ENCODE measurements at places on chromosomes 4 and X.

- DNase-seq: no peak
Measured at GRCh38 chr4:102036619-102037376, 246.3 kb downstream of the BANK1 start.

DNA sequence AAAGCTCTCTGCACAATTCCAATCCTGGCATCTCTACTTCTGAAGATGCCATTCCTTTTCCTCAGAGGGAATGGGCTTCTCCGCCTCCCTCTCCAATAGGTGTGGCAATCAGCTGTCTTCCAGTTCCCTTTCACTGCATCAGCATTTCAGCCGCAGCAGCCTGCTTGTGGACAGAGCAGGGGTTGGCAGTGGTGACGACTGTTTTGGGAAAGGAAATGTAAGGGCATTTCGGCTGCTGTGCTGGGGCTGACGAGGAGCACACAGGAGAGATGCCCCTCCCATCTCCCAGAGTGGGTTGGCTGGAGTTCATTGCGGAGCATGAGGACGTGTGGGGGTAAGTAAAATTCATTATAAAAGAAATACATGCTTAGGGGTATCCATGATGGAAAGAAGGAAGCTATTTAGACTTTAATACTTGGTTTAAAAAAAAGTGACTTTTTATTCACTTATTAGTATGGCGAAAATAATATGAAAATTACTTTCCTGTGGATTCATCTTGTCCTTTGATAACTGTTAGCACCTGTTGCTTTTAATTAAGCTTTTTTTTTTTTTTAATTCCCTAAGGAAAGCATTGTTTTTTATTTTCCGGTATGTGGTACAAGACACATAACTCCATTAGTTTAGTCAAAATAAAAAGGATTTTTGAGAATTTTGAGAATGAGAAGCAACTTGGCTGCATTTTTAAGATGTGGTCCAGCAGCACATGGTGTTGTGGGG, at the start of gene LIMCH1:
Gene LIMCH1, plus strand, starts transcription at position 141 of the 717 bp plus-strand sequence. CDS start 67,839 bp downstream, outside the sequence.
- DNase-seq: no peak

GRCh38 chr4:99563310-99564186, at the start of gene TRMT10A:
TSS of gene TRMT10A (minus strand) at chr4:99564039. CDS start at chr4:99559338, 4,701 bp downstream.
- DNase-seq: peak; percentile 87

GRCh38 chr4:174999407-174999806, 81.2 kb downstream of the ADAM29 start:
- DNase-seq: no peak

- DNase-seq: no peak
Measured at GRCh38 chr4:5967783-5968182, 50.4 kb downstream of the C4orf50 start.

DNA sequence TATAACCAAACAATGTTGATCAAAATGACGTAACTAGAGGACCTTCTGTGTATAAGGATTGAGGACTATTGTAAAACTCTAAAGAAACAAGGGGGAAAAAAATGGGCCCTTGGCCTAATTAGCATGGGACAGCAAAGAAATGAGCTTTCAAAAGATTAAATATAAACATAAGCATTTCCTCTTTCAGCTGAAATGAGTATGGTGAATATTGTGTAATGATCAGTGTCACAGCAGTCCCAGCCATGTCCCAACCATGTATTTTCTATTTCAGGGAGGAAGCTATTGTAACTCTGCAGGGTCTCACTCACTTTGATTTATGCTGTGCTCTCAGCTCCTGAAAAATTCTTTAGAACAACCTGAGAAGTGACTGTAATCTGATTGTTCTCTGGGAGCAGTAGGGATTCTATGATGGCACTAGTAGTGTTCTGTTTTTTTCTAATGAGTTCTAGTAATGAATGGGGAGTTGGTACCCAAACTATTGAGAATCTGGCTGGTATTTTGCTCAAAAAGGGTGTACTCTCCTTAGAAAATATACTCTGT, 25.8 kb downstream of the ANXA10 start:
- DNase-seq: no peak

GRCh38 chr4:86184216-86184900, 175.5 kb downstream of the MAPK10 start:
- no peak for DNase-seq

GRCh38 chr4:81060587-81061343, 30.3 kb downstream of the BMP3 start:
- DNase-seq: no peak

DNA sequence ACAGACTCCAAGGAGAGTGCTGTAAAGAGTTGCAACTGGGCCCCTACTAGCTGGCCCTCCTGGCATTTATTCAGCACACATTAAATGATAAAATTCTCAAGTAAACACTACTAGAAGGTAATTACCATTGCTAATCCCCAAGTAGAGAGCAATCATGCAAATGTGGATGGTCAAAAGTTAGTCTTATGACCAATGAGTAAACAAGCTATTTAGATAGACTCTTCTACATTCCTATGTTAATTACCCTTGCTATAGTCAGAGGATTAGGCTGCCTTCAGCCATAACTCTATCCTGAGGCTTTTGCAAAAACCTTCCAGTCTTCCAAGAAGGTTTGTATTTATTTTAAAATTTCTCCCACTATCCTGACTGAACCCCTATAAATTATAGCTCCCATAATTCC, 28.3 kb upstream of the HPGD start:
- DNase-seq: peak; percentile 6

GRCh38 chrX:49075347-49075746, 1.5 kb upstream of the PRAF2 start:
- DNase-seq: no peak

DNA sequence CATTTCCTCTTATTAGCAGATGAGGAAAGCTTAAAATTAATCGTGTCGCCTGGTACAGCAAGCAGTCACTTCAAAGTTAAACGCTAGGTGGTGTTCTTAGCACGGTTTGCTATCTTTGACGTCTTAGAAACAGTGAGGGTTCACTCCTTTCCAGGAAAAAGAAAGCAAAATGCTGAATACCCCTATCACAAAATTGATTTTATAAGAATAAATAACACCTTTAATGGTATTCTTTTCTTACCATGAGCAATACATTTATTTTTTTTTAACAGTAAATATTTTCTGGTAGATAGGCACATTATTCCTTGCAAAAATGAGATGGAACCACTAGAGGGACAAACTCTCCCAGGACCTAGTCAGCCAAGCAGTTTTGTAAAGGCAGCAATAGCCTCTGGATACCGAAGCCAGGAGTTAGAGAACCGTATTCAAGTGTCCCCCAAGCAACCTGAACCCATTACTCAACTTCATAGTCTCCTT, 153.9 kb downstream of the KDR start:
- no peak for DNase-seq

- no peak for DNase-seq
Measured at GRCh38 chr4:44160776-44161367, 287.7 kb downstream of the KCTD8 start.

DNA sequence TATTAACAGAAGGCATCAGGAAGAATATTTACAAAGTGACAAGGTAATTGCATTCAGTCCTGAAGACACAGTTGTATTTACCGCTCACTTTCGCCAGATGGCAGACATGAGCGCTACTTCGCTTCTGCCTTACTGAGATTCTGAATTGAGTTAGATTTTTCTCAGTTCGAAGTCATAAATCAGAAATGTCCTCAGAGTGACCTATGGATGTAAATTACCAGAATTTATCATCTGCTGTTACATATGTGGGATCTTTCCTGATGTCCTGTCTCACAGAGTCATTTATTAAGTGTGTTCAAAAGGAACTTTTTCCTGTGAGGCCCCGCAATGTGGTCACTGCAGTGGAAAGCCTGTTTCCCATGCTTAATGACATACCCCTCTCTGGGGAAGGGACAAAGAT, 97.3 kb upstream of the DCLK2 start:
- peak; percentile 22 for DNase-seq

- no peak for DNase-seq
Measured at GRCh38 chrX:17878028-17878670, 17.1 kb upstream of the RAI2 start.

GRCh38 chr4:4613641-4614286, 71.9 kb upstream of the STX18 start:
- DNase-seq: no peak

DNA sequence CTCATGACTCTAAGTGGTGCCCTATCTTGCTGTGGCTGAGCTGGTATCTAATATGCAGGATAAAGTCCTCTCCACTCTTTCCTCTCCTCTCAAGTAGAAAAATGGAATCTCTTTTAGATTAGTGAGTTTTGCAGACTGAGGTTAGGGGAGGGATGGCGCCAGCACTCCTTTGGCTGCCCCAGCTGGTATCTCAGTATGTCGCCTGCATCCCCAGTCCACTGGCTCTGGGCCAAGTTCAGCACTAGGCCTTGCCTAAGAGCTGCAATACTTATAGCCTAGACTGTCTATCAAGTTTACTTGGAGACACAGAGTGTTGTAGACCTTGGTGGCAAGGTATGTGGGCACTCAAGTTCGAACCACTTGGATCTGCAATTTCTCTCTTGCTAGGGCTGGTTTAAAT, 351.3 kb downstream of the NAP1L3 start:
- no peak for DNase-seq

DNA sequence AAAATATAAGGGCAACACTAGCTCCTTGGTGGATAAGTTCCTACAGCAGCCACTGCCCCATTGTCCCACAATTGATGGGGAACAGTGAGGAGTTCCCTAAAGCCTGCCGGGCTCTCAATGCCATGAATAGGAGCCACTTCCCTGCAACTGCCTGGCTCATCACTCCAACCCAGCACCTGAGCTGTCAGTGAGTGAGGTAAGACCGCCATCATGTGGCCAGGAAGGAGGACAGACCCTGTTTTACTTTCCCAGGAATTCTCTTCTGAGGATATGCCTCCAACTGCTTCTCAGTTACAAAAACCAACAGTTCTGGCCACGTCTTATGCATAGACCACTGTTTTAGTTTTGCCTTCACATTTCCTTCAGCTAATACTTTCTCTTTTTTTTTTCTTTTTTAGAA, 45.5 kb downstream of the SRPX start:
- peak; percentile 48 for DNase-seq

DNA sequence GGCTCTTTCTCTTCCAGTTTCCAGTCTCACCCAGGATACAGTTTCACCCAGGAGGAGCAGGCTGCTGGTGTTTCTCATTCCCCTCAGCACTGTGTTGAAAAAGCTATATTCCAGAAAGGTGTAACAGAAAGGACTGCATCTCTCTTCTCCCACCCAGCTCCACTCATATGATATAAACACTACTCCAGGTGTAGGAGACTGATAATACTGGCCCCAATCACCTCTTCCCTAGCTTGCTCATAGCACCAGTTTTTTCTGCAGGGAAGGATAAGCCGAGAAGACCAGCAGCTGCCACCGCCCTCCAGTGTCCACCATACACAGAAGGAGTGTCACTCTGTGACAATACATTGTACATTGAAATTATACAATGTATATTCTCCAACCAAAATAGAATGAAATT, 105.5 kb upstream of the STK26 start:
- no peak for DNase-seq

GRCh38 chrX:112163906-112164305, 81.3 kb upstream of the TRPC5 start:
- DNase-seq: no peak

DNA sequence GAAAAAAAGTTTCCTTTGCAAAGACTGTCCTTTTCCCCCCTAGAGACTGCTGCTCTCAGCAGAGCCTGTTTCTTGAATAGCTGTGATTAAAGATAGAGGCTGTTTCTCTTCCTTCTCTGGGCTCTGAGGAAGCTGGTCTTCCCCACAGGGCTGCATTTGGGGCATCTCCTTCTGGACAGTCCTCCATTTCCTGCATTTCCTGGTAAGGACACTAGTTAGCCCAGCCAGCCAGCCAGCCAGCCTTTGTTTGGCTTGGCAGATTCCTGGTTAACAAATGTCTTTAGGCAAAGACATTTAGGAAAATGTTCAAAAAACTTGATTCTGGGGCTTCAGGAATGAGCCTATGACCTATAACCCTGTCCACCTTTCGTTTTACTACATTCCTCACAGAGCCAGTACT, 34.0 kb upstream of the PLAC1 start:
- DNase-seq: no peak

GRCh38 chr4:147950841-147951240, 219.0 kb downstream of the ARHGAP10 start:
- no peak for DNase-seq

DNA sequence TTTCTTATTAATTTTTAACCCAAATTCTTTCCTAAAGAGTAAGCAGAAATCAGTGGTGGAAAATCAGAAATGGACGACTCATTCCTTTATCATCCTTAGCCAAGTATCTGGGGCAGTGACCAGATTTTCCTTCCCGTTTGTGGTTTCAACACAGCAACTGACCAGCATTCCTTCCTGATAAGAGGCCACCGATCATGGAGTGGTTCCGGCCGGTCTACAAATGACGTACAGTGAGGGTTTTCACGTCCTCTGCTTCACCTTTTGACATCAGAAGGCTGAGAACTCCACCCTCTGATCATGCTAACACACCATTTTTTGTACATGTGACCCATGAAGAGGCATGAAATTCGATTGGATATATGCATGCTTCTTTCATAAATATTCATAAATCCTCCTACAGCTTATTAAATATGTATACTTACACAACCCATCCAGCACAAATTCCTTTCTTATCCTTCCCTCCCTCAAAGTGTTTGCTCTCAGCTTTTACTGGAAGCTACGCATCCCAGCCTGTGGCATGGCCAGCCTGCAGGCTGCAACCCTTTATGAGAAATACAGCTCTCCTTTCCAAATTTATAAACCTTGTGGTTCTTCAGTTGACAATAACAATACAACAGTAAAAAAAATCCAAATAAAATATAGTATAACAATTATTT, 173.0 kb upstream of the CASK start:
- DNase-seq: no peak

GRCh38 chr4:99961711-99962110, 11.6 kb upstream of the H2AZ1 start:
- no peak for DNase-seq

DNA sequence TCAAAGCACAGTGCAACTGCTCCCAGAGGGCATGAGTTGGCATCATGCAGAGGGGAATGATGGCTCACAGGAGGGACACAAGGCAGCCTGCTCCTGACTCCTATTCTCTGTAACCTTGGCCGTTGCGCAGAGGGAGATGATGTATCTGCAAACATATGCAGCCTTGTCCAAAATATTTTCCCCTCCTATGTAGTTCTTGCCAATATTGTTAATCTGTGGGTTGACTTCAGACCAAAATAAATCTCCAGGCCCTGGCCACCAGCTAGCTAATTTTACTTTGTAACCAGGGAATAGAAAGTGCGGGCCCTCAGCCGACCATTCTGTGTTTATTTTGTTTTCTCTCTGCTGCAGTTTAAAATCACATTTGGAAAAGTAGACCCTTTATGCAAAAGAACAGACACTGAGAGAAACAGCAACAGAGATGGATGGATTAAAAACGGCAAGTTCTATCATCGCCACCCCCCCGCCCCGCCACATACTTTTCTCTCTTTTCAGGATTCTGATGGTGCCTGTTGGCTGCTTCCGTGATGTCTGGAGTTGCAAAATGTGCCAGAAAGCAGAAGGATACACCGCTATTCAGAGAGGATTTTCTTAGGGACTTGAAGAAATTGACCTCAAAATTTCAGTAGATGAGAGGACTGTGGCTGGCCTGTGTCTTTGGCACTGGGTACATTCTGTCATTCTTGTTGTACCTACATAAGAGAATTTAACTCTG, 185.3 kb upstream of the BCOR start:
- no peak for DNase-seq
